H4 (cell line): ENCODE measurements at places on chromosomes 11 and 22. TPM values are rescaled to one million over a fixed set of nuclear protein-coding genes. Genes with fewer than 3 reads are reported as not detected.
A peak's percentile ranks its signal among the peaks of the same experiment; 100 is the strongest.

The EPS8L2 gene
- 0.12 TPM in 1 of 2 replicates, not detected in the other for total RNA-seq

The SHISA8 gene
- total RNA-seq, result not detected in 2 replicates

The RHOG gene
- 37.4 and 62.5 TPM in 2 replicates for total RNA-seq

The LRRC4C gene
- total RNA-seq, result 4.8 and 6.2 TPM in 2 replicates

The APOL1 gene
- total RNA-seq, result 27.5 and 33.3 TPM in 2 replicates

The RNF121 gene
- total RNA-seq, result 19.1 and 25.8 TPM in 2 replicates

The TEX12 gene
- 0.35 TPM in 1 of 2 replicates, not detected in the other for total RNA-seq

- DNase-seq, result no peak
Observed at GRCh38 chr22:40818192-40818746, 877 bp downstream of the SLC25A17 start.

DNA sequence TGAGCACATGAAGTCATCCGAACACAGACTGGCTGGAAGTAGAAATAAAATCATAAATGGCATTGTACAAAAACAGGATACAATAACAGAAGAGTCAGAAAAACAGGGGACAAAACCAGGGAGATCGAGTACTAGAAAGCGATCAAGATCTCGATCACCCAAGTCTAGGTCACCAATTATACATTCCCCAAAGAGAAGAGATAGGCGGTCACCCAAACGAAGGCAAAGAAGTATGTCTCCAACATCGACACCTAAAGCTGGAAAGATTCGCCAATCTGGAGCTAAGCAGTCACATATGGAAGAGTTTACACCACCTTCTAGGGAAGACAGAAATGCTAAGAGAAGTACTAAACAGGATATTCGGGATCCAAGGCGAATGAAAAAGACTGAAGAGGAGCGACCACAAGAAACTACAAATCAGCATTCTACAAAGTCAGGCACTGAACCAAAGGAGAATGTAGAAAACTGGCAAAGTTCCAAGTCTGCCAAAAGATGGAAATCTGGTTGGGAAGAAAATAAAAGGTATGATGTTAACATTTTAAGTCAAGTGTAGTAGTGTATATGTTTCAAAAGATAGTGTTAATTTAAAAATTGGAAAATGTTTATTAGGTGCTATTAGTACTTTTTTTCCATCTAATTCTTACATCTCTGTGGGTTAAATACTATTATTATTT lies 9.4 kb downstream of the PCF11 start:
- DNase-seq, result no peak

DNA sequence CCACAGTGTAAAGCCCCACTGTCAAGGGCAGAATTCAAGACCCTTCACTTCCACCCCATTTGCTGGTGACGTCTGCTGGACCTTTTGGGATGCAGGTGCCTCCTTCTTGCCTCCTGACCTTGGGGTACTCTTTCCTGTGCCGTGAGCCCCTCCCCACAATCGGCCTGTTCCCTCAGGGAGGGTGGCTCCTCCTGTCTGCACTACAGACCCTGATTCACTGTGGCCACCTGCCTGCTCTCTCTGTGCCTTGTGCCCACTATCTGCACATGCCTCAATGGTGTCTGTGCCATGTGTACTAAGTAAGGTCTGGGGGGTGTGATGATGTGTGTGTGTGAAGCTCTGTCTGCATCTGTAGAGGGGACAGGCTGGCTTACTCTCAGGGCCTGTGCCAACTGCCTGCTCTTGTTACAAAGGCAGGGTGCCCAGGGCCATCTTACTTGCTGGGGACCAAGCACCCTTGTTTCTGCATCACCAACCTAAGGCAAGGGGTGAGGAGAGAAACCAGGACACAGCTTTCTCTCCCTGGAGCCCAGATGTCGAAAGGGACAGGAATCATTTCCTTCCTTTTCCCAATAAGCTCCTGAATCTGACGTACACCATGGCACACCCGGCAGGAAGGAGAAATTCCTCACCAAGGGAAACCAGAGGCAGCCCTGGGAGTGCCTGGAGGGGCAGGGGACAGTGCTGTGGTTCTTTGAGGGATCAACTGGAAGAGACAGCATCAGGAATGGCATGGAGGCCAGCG lies 3.7 kb downstream of the PPM1F start:
- no peak for DNase-seq

GRCh38 chr11:1158681-1159487 lies 1.1 kb downstream of the MUC5AC start:
- DNase-seq, result no peak

DNA sequence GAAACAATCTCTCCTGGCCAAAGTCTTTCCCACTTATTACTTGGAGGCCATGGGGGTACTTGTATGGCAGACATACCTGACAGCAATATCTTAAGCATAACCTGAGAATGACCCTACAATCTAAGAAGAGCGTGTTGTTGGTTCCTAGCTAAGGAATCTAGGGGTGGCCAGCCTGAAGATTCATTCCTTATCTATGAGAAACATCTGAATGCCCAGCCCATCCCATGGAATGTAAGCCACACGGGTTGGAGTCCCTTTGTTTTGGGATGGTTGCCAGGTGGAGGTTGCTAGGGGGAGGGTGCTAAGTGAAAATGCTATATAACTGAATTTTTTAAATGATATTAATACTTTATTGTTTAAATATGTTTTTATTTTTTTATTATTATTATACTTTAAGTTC lies 725.0 kb downstream of the ETS1 start:
- DNase-seq, result no peak

DNA sequence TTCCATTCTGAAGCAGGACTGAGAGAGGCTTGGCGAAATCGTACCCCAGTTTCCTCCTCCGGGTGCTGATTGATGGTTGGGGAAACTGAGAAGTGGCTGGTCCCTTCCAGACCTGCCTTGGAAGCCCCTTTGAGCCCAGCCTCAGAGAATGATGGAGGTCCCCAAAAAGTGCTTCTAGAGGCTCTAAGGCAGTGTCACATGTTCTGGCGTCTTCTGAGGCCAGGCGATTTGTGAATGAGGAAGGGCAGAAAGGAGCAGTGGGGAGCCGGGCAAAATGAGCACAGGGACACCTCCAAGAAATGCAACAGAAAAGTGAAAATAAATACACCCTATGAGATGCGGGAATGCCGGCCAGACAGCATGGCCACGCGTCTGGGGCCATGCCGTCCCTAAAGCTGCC lies 1.0 kb upstream of the LIF start:
- DNase-seq, result no peak

DNA sequence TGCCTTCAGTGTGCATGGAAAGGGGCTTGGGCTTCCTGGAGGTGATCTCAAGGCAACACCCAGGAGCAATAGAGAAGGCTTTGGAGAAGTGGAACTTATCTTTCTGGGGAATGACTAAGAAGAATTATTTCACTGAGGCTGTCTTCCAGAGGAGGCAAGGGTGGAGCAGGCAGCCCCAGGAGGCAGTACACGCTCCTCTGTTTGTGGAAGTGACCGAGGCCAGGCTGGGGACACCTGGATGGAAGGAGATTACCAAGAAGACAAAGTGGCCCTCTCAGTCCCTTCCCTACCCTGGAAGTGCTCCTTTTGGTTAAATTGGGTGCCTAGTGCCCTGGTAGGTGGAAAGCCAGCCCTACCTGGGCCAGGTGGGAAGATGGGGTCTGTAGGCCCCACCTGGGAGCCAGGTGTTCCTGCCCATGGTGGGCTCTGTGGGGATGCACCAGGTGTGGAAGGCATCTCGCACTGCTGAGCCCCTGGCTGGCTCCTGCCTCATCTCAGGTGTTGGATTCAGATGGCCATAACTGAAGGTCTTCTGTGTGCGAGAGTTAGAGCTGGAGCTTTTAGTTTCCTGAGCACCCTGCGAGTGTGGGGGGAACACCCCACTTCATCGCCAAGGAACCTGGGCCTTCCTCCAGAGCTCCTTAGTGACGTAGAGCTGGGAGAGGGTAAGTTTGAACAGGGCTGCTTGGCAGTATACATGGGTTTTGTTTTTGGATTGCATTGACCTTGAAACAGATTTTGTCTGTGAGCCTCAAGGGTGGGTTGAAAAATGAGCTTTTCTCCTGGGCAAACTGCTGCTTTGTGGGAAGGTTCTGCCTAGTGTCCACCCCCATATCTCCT lies 46.1 kb downstream of the MICAL2 start:
- no peak for DNase-seq

- DNase-seq, result no peak
Observed at GRCh38 chr11:20048246-20048645, 112.0 kb downstream of the DBX1 start.

GRCh38 chr22:43996170-43996980 lies 27.7 kb upstream of the PARVB start:
- DNase-seq, result no peak

GRCh38 chr22:17250380-17251082 lies 31.3 kb upstream of the ADA2 start:
- DNase-seq, result no peak

DNA sequence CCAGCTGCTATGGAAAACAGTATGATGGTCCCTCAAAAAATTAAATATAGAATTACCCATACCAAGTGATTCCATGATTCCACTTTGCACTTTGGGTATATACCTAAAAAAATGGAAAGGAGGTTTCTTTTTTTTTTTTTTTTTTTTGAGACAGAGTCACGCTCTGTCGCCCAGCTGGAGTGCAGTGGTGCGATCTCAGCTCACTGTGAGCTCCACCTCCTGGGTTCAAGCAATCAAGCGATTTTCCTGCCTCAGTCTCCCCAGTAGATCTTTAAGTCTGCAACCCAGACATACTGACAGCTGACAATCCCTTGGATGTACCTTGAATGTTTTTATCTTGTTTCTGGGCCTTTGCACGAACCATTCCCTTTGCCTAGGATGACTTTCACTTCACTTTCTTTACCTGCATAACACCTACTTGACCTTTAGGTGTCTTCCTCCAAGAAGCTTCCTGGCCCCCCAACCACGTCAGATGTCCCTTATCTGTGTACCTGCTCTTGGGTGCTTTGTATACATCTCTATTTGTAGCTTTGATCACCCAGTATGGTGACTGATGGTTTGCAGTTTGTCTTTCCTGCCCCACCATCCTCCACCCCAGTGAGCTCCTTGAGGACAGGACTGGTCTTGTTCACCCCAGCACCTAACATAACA lies 11.6 kb downstream of the UCP3 start:
- DNase-seq, result no peak

DNA sequence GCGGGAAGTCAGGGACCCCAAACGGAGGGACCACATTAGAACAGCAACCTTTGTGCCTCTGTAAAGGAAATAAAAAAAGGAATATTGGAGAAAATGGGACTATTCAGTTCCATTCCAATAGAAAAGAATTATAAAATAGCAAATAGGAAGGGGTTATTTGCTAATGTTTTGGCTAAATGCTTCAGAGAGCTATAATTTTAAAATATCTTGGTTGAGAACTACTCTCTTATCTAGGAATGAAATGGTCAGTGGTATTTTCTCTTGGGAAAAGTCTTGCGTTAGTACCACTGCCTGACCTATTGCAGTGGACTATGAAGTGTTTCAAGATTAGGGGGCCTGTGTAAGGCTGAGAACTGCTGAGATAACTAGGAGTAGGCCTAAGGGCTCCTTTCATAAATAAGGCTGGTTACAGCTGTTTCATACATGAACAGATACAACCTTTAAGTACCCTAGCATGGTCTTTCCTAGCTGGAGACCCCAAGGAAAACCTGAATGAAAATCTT lies 6.9 kb upstream of the WEE1 start:
- DNase-seq, result no peak

DNA sequence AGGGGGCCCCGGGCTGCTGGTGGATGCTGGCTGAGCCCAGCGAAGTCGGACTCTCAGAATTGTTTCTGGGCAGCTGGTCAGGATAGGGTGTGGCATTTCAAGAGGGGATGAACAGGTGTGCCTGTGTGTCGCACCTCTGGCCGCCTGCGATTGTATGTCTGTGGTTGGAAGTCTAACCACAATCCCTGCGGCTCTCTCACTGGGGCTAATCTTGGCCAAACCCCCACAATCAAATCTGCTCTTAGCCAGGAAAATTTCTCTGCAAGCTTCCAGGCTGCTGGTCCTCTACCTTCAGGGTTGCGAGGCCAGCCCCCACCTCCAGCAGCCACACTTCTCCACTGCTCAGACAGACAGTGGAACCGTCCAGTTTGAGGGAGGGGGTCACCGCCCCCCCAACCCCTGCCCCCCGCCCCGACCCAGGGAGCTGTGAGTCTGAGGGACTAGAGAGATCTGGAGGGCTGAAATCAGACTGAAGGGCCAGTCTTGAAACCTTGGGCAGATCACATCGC lies 953 bp downstream of the ATG16L2 start:
- peak; percentile 51 for DNase-seq

DNA sequence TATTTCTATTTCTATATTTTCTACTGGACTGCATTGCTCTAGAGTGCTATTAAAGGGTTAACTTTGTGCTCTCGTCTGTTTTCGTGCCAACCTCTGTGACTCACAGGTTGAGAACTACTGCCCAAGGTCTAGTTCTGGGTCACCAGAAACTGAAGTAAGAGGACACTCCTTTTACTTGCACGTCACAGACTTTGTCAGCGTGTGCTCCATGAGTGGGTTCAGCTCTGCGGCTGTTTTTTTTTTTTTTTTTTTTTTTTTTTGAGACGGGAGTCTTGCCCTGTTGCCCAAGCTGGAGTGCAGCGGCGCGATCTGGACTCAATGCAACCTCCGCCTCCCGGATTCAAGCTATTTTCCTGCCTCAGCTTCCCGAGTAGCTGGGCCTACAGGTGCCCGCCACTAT lies 49.8 kb downstream of the CLMP start:
- DNase-seq, result peak; percentile 83
